ENCODE measurements at places on chromosomes 3 and 15. TPM values are rescaled to one million over a fixed set of nuclear protein-coding genes. Genes with fewer than 3 reads are reported as not detected.

- DNase-seq, result no peak
Measured at GRCh38 chr3:66785191-66785909, 212.8 kb upstream of the KBTBD8 start.

Gene PLCH1
- 0.12 TPM for total RNA-seq

GRCh38 chr3:14812196-14812790 is 6.5 kb upstream of the FGD5 start:
- DNase-seq, result no peak

DNA sequence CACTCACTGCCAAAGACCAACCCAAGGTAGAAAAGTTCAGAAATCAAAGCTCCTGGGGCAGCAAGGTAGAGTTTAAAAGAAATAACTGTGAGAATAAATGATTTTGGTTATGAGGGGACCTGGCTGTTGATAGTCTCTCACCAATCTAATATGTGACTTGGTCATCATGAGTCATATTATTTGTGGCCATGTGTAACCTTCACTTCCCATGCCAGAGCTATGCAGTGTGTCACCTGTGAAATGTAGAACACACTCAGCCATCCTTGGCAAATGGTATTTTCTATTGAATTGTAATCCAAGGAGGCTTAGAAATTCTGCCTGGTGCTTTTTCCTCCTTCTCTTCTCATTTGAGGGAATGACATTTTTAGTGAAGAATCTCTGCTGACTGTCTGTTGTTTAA is 184.2 kb upstream of the STAC start:
- DNase-seq, result no peak

DNA sequence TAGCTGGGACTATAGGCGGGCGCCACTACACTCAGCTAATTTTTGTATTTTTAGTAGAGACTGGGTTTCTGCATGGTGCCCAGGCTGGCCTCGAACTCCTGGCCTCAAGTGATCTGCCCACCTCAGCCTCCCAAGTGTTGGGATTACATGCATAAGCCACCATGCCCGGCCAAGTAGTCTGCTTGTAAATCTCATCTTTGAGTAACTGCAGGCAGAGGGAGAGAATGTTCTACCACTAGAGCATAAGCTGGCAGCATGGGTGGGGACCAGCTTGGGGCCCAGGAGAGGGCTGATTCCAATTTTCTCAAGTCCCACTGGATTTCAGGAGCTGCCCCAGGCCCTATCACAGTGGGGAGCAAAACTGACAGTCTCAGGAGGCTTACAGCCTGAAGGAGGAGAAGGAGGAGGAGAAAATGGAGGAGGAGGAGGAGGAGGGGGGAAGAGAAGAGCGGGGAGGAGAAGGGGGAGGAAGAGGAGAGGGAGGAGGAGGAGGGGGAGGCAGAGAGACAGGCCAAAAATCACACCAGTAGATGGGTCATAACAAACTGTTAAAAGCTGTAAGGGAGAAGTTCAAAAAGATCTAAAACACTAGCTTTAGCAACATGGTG is 229.1 kb upstream of the IGF1R start:
- no peak for DNase-seq

- DNase-seq, result no peak
Measured at GRCh38 chr3:151864423-151865101, 8.9 kb upstream of the SUCNR1 start.

DNA sequence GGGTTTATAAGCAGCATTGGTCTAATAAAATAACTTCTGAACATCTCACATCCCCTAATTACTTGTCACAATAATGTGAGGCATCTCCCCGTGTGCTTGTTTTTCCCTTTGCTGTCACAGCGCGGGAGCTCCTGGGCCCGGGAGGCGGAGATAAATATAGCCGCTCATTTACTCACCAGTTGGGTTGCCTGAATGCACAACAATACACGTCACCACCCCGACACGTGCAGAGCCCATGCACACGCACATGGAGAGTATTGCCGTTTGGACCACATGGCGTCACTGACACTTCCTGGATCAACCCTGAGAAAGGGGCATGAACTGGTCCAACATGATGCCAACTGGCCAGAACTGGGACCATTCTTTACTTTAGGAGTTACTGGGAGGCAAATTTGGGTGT is 76.2 kb downstream of the MRPL46 start:
- DNase-seq, result no peak

DNA sequence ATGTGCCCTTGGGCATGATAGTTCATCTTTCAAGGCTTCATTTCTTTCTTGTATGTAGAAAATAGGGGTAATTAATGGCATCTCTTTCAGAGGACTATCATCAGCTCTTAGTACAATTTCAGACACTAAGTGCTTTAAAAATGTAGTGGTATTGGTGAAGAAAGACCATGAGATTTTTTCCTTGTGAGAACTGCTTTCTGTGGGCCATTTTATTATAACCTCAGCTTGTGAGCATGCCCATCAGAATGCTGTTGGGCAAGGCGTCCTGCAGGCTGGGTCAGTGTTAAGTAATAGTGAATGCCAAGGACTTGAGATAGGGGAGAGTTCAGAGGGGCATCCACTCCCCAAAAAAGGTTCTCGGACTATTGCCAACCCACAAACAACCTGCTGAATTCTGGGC is 187.9 kb downstream of the GHSR start:
- no peak for DNase-seq

DNA sequence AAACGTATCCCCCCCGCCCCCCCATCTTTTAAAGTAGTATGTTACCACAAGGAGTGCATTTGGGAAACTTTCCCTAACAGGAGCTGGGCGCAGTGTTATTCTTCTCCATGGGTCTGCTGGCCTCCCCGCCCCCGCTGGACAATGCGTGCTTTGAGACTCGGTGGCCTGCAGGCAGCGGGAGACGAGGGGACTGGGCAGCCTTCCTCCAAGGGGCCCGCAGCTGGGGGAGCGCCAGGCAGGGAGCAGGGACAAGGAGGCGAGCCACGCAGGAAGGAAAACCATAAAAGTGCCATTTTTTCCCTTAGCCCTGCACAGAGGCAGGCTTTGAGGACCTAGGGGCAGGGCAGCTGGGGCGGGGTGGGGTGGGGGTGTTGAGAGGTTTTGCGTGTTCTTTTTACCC is 14.1 kb downstream of the SOX2 start:
- no peak for DNase-seq

Gene GNL3
- total RNA-seq, result 167 TPM

DNA sequence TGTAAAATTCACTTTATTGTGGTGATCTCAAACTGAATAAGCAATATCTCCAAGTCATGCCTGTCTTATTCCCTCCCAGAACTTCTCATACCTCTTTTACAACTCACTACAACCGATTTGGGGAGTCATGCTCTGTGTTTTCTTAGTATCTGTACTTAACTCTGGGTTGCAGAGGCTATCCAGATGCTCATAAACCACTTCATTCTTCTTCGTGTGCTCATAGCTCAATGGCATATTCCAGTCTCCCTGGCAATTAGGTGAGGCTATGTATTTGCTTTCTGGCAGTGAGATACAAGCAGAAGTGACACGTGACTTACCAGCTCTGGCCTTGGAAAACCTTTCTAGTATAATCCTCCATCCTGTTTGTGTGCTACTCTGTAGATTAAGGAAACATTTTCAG is 360.9 kb downstream of the ZNF385D start:
- DNase-seq, result no peak

GRCh38 chr3:4895838-4896237 is 83.4 kb upstream of the BHLHE40 start:
- DNase-seq, result no peak

Gene BOC
- total RNA-seq, result not detected

- no peak for DNase-seq
Measured at GRCh38 chr3:66923969-66924368, 74.1 kb upstream of the KBTBD8 start.

GRCh38 chr15:80106051-80106450 is 46.6 kb downstream of the ZFAND6 start:
- no peak for DNase-seq

- no peak for DNase-seq
Measured at GRCh38 chr3:81592101-81592500, 169.3 kb downstream of the GBE1 start.

DNA sequence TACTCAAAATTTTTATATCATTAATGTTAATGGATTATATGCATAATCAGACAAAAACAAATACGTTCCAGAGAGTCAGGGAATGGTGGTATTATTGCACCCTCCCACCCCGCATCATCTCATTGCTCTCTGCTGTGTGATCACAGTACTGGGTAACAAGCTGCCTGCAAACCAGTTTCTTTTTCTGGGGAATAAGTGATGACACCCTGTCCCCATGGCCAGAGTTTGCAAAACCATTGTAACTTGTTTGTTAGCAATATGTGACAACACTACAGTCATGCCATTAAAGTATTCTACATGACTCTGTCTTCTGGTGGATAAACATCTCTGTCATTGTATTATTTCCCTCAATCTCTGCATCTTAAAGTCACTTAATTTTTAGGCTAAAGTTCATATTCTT is 39.5 kb downstream of the ZBTB38 start:
- DNase-seq, result peak; percentile 39

DNA sequence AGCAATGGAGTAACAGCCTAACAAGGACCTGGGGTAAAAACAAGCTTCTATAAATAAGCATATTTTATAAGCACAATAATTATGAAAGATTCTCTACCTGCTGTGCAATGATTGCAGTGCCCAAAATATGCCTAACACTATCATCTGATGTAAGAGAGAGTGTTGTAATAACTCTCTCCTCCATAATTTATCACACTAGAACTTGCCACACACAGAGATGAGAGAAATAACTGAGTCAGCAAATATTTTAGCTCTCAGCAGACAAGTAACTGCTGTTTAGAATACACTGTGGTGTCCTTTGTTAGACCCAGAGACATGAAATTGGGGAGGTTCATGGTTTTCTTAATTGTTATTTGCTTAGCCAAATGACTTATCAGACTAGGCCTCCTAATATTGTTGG is 105.3 kb upstream of the ACP3 start:
- no peak for DNase-seq

DNA sequence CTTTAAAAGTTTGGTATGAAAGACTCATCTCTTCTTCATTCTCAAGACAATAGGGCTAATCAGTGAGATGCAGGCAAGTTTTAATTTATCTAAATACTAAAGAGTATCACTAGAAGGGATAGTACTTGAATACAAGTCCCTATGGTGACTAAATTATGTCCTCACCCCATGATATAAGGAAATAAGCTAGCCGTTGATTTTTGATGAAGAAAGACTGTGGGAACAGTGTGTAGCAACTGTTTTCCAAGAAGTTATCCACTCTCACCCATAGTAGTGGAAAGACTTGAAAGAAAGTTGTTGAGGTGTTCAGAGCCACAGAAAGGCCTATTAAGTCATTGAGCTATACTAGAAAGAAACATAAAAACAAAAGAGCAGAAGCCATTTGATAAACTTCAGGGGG is 36.7 kb downstream of the PIK3CA start:
- no peak for DNase-seq

Gene CFAP100
- not detected for total RNA-seq

DNA sequence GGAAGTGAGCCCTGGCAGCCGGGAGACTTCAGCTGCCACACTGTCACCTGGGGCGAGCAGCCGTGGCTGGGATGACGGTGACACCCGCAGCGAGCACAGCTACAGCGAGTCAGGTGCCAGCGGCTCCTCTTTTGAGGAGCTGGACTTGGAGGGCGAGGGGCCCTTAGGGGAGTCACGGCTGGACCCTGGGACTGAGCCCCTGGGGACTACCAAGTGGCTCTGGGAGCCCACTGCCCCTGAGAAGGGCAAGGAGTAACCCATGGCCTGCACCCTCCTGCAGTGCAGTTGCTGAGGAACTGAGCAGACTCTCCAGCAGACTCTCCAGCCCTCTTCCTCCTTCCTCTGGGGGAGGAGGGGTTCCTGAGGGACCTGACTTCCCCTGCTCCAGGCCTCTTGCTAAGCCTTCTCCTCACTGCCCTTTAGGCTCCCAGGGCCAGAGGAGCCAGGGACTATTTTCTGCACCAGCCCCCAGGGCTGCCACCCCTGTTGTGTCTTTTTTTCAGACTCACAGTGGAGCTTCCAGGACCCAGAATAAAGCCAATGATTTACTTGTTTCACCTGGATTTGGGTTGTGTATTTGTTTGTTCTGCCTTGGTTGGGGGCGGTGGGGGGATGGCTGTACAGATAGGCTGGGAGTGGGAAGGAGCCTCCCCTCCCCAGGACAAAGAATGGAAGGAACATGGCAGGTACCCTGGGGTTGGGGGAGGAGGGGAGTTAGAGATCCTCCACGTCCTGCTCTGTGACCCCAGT is 2.9 kb upstream of the GRM2 start:
- no peak for DNase-seq

- no peak for DNase-seq
Measured at GRCh38 chr3:187720337-187720670, 17.9 kb upstream of the RTP2 start.

Gene LDHAL6B
- total RNA-seq, result not detected

GRCh38 chr3:29065211-29065785 is 215.6 kb upstream of the RBMS3 start:
- no peak for DNase-seq

Gene CYP11A1
- total RNA-seq, result not detected

DNA sequence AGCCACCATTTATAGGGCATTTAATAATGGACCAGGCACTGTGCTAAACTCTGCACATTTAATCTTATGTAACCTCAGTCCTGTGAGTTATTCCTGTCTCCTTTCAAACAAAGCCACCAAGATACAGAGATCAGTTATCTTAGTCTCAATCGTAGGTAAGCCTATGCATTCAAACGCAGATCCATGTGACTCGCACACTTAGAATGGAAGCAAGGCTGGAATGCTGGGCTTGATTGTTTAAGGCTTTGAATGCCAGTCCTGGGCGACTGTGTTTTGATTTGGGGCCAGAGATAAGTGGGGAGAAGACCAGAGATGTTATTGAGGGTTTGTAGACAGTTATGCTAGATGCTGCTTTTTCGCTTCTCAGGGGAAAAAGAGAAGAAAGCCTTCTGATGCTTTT is 22.2 kb downstream of the MED12L start:
- DNase-seq, result no peak

Gene BRPF1
- total RNA-seq, result 27.3 TPM

DNA sequence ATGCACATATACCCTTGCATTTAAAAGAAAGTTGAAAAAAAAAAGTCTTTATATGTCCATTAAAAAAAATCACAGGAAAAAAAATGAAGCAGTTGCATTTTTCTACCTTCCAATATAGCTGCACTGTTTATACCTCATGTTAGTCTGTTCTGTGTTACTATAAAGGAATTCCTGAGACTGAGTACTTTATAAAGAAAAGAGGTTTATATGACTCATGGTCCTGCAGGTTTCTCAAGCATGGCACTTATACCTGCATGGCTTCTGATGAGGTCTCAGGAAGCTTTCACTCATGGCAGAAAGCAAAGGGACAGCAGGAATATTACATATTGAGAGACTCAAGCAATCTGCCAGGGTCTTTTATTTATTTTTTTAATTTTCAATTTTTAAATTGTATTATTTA is 277.2 kb upstream of the BCHE start:
- no peak for DNase-seq

Gene TIMMDC1
- total RNA-seq, result 93.7 TPM
